ENCODE measurements at places on chromosomes 12 and 14. TPM values are rescaled to one million over a fixed set of nuclear protein-coding genes. Genes with fewer than 3 reads are reported as not detected.
A peak's percentile ranks its signal among the peaks of the same experiment; 100 is the strongest.

RASSF9 gene
- 9.1 TPM for total RNA-seq

KRT80 gene
- 1.2 TPM for total RNA-seq

PLCZ1 gene
- not detected for total RNA-seq

KCNH3 gene
- 0.97 TPM for total RNA-seq

LRRIQ1 gene
- total RNA-seq: not detected

SLC10A1 gene
- not detected for total RNA-seq

RFX4 gene
- total RNA-seq: not detected

FAIM2 gene
- total RNA-seq: 1.7 TPM

DNA sequence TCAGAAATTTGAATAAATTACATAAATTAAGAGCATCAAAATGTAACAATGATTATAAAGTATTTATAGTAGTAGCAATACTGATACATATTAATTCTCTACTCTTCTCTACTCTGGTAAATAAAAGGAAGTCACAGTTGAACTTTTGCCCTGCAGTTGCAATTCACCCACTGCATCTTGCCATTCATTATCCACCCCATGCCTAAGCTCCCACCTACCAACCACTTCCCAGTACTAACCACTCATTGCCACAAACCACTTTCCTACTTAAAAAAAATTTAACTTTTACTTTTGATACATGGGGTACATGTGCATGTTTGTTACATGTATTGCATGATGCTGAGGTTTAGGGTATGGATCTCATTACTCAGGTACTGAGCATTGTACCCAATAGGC lies 174.0 kb downstream of the RASSF9 start:
- no peak for DNase-seq

DNA sequence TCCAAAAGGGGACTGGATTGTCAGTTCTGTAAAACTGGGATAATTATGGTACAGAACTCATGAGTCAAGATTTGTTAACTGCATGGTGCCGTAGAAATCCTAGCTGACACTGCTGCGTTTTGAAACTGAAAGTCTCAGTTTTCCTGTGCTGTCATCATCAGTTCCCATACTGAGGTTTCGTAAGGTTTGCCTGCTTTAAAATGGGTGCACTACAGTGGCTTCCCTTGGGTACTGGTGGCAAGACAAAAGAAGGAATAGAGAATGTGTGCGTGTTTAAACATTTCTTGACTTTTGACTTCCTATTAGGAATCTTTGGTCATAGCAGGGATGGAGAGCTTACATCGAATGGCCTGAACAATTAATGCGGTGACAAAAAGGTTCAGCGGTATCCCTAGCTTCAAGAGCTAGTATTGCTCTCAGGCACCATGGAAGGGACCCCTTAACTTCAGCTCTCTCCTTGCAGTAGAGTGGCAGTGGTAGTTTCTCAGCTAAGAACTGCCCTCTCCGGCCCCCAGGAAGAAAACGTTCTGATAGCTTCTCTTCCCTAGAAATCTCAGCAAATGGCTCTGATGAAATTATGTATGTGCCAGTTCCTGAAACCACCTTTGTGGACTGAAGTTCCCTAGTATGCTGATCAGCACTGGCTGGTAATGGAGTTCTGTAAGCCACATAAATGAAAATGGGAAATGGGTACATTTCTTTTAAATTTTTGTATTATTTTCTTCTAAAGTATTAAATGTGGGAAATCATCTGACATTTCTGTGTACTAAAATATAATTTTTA lies 28.9 kb downstream of the ANO6 start:
- no peak for DNase-seq

DNA sequence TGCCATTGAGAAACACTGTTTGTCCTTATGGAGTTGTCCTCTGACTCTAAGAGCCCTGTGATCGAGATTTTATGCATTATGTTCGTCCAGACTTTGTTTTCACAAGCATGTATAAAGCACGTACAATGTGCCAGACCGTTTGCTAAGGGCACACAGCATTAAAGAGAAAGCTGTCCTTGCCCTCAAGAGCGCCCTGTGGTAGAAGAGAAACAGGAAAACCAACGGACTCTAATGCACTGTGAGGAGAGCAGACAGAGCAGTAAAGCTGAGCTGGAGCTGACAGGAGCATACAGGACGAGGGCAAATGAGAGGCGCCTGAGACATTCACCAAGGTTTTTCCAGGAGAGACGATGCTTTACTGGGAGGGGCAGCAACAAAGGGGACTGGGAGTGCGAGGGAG lies 66.2 kb upstream of the OVCH1 start:
- DNase-seq: no peak

GRCh38 chr12:11677093-11677492 lies 27.6 kb downstream of the ETV6 start:
- no peak for DNase-seq

DNA sequence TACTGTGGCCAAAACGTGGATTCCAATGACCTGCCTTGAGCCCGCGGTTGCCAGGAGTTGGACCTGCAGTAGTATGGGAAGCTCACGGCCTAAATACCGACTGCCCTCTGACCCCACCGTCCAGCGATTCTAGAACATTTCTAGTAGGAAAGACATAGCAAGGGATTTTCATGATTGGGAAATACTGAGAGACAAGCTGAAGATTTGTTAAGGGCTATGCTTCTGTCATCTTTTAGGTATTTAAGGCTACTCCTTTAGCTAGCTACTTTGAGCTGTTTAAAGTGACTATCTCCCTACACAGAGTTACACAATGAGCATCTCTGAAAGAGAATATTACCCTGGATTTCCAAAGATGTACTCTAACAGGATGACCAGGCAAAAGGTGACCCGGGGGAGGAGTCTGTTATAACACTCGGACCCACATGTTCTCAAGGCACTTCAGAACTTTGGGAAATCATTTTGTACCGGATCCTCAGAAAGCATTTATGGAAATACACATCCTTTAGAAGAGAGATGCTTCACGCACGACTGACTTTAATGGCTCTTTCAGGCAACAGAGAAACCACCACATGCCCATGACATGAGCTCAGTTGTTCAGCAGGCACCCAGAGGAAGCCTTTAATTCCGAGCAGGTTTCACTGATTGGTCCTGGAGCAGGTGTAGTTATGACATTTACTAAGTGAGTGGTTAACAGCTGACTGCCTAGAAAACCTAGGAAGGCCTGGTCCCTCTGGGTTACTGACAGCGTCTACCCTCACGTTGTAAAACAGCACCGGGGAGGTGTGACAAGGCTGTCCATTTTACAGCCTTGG lies 4.2 kb downstream of the BAG5 start:
- DNase-seq: no peak

GRCh38 chr12:99157946-99158345 lies 489.6 kb upstream of the GARIN6 start:
- DNase-seq: no peak

DNA sequence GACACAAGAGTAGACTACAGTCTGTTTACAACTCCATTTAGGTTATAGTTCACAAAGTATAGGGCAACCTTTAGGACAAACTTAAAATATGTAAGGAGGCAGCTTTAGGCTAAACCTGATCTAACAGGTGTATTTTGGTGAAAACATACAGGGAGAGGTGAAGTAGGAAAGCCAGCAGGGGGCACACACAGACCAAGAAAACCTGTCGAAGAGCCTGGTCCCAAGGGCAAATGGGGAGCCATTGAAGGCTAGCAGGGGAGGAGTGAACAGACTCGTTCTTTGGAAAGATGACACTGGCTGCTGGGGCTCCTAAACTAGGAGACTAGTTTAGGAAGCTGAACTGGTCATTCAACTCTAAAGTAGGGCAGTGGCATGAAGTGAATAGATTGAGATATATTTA lies 138.8 kb upstream of the WSCD2 start:
- no peak for DNase-seq

DNA sequence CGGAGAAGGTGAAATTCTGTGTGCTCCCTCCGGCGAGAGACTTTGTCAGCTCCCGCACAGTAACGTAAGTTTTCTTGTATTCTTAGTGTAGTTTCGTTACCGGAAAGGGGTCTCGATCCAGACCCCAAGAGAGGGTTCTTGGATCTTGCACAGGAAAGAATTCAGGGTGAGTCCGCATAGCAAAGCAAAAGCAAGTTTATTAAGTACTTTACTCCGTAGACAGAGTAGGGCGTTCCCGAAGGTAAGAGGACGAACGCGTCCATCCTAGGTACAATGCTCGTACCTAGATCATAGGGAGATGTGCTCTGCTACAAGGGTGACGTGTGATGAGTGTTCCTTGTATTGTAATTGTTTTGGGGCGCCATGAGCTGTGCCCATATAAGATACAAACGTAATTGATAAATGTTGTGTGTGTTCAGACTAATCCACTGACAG lies 293 bp downstream of the IFI27L1 start:
- DNase-seq: no peak

GRCh38 chr12:16165506-16165905 lies 112.0 kb downstream of the SLC15A5 start:
- DNase-seq: no peak

- DNase-seq: no peak
Measured at GRCh38 chr12:6810758-6811157, 10.9 kb upstream of the GPR162 start.

- DNase-seq: no peak
Measured at GRCh38 chr12:79857675-79858074, 77.2 kb downstream of the PPP1R12A start.

- DNase-seq: no peak
Measured at GRCh38 chr12:238116-238515, 24.2 kb upstream of the SLC6A12 start.

DNA sequence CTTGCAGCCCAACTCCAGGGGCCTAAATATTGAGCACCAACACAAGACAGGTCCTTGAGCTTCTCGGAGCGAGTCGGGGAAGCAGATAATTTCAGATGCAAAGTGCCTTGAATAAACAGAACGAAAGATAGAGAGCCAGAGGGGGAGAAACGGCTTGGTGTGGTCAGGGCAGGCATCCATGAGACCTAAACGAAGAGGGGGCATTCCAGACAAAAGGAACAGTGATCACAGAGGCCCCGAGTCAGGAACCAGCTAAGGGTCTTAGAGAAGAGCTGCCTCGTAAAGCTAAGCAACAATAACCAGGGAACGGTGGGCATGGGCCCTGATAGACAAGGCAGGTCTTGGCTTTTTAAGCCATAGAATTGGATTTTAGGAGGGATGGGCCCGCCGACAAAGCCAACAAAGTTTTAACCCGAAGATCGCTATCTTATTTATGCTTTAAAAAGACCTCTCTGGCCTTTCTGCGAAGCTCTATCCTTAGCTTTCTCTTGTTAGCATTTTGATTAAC lies 421 bp upstream of the ACADS start:
- DNase-seq: no peak

GRCh38 chr14:95040708-95041476 lies 116.4 kb downstream of the DICER1 start:
- DNase-seq: peak; percentile 55

- DNase-seq: no peak
Measured at GRCh38 chr12:68007466-68007865, 18.2 kb downstream of the IFNG-AS1 start.

DNA sequence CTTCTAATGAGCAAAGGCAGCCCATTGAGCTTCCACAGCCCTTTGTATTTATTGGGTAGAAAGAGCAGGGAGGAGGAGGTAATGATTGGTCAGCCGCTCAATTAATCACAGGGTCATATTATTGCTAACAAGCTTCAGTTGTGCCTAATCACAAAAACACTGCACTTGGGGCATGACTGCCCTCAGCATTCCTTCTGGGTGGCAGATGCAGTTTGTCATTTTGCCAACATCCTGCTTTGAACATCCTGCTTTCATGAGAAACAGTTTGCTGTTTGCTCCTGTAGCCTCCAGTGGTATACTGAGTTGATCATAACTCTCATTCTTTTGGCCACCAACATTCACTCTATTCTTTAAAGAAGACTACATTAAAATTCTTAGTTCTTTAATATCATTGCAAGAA lies 462.9 kb upstream of the MIS18BP1 start:
- DNase-seq: no peak

Data from cardiac septum (tissue), 1 donor.